Suppressor macrophage treated with lipopolysaccharide for 4 hours (primary cell): ENCODE measurements at places on chromosomes 11 and 22.

GRCh38 chr11:64536396-64536941, 54.6 kb upstream of the SLC22A12 start:
- DNase-seq, result no peak

DNA sequence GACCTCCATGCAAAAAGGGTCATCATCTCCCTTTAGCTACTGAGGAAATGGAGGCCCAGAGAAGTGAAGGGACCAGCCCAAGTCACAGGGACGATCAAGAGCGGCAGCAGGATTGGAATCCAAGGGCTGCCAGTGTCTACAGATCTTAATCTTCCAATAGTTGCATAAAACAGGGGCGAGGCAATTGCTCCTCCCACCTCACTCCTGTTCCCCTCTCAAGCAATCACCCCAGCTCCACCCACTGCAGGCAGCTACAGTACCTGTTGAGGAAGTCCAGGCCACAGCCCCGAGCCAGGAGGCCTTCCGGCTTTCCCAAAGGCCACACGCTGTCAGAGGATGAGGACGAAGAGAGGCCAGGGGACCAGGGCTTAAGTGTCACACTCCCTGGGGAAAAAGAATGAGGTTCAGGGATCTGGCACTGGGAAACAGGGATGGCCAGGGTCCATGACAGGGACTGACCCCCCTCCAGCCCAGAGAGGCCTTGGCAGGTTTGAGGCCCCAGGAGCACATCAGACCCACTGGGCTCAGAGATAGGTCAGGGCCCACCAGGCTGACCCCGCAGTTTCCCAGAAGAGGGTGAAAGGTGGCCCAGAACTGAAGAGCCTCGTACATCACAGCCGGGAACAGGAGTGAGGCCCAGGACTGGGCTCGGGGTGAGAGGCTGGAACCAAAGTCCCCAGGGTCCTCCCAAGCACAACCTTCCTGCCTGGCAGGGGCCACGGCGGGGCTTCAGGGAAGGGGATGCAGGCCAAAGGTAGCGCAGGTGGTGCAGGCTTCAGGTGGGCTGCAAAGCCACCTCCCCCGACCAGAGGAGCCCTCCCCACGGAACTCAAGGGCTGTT, 16.4 kb upstream of the MFNG start:
- DNase-seq, result no peak

DNA sequence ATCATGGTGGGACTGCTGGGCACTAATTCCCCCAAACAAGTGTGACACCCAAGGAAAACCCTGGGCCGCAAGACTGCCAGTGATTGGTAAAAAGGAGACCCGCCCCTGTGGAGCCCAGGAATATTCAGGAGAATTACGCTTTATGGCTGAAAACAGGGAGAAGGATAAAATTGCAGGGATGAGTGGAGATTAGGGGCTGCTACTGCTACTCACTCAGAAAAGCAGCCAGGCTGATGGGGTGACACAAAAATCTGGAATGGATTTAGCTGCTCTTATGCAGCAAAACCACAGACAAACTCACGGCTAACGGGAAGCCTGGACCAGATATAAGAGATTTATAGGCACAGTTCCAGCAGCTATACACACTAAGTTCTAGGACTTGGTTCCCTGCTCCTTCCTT, 4.4 kb upstream of the FBXO3 start:
- DNase-seq, result no peak

DNA sequence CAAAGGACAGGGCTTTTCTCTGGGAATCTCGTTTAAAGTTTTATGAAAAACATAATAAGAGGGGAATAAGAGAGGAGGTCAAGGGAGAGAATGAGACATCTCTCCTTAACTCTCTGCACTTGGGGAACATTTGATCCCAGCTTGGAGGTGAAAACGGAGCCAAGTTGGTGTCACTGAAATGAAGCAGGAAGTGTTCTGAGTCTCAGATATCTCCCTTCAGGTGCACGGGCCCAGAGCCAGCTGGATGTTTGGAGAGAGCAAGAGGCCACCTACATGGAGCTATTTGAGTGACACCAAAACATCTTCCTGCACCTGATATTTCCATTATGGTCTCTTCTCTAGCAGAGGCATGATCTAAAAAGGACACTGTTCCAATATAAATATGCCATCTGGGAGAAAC, 85.7 kb downstream of the BLID start:
- no peak for DNase-seq

GRCh38 chr11:61375761-61376108, 13.6 kb downstream of the TMEM138 start:
- no peak for DNase-seq

GRCh38 chr11:121225382-121225781, 67.2 kb upstream of the SC5D start:
- no peak for DNase-seq

- no peak for DNase-seq
Observed at GRCh38 chr11:33059331-33060007, 20.1 kb downstream of the TCP11L1 start.

- DNase-seq, result peak; percentile 91
Observed at GRCh38 chr11:95254131-95254704, 23.2 kb upstream of the SESN3 start.

- no peak for DNase-seq
Observed at GRCh38 chr11:88203604-88204003, 28.4 kb upstream of the RAB38 start.
